G401 (cell line): ENCODE measurements at places on chromosomes 3 and 15.

GRCh38 chr3:24151594-24151993, 206.5 kb downstream of the NR1D2 start:
- DNase-seq: no peak

DNA sequence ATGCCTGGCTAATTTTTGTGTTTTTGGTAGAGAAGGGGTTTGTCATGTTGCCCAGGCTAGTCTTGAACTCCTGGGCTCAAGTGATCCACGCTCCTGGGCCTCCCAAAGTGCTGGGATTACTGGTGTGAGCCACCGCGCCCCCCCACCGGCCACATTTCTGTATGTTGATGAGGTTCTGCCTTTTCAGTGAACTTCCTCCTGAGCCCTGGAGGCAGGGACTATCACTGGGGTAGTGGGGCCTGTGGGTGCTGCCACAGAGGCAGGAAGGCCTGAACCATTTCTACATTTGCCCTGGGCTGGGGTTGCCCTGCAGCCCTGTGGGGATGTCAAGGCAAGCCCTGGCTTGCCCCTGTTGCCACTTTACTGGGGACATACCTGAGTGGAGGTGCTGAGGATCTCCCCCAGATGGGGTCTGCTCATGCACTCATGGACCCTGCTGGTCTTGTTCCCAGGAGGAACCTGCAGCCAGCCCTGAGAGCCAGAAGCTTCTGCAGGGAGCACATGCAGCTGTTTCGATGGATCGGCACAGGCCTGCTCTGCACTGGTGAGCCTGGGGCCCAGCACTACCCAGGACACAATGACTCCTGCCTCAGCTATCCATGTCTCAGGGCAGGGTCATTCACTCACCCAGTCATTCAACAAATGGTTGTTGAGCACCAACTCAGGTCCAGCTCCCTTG, 5.7 kb downstream of the SLC28A1 start:
- DNase-seq: no peak

- no peak for DNase-seq
Measured at GRCh38 chr3:155416500-155417118, 123.1 kb upstream of the STRIT1 start.

DNA sequence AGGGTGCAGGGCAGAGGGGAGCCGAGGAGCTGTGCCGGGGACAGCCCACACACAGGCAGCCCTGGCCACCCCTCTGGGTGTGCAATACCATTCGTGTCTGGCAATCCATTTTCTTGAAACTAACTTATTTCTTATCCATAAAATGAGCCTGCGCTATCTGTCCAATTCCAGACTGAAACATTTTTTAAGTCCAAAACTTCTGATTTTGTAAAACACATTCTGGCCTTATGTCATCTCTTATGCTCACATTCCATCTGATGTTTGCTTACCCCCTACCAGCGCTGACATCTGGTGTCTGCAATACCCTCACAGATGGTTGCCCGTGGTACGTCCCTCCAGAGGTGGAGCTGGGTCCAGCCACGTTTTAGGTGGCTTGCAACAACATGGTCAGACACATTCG, 31.8 kb downstream of the PCSK6 start:
- no peak for DNase-seq

- no peak for DNase-seq
Measured at GRCh38 chr3:123841476-123842238, 42.5 kb downstream of the MYLK start.

GRCh38 chr3:38542401-38543298, 46.5 kb downstream of the EXOG start:
- no peak for DNase-seq

DNA sequence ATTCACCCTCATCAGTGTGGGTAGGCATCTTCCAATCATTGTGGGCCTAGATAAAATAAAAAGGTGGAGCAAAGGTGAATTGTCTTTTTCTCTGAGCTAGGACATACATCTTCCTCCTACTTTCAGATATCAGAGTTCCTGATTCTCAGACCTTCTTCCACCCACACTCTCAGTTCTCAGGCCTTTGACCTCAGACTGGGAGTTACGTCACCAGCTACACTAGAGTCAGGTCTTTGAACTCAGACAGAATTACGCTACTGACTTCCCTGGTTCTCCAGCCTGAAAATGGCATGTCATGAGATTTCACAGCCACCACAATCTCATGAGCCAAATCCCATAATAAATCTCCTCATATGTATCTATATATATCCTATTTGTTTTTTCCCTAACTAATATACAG, 39.0 kb downstream of the STRIT1 start:
- DNase-seq: no peak

GRCh38 chr15:61327019-61327631, 98.0 kb upstream of the RORA start:
- DNase-seq: no peak

GRCh38 chr3:157531301-157531660, 28.1 kb upstream of the VEPH1 start:
- no peak for DNase-seq
